ENCODE measurements at places on chromosomes 13 and 19.

GRCh38 chr19:33396701-33397535, 23.4 kb downstream of the CEBPG start:
- no peak for DNase-seq

- DNase-seq, result peak; percentile 75
Observed at GRCh38 chr13:63855457-63856118, 2439.9 kb upstream of the PCDH20 start.

DNA sequence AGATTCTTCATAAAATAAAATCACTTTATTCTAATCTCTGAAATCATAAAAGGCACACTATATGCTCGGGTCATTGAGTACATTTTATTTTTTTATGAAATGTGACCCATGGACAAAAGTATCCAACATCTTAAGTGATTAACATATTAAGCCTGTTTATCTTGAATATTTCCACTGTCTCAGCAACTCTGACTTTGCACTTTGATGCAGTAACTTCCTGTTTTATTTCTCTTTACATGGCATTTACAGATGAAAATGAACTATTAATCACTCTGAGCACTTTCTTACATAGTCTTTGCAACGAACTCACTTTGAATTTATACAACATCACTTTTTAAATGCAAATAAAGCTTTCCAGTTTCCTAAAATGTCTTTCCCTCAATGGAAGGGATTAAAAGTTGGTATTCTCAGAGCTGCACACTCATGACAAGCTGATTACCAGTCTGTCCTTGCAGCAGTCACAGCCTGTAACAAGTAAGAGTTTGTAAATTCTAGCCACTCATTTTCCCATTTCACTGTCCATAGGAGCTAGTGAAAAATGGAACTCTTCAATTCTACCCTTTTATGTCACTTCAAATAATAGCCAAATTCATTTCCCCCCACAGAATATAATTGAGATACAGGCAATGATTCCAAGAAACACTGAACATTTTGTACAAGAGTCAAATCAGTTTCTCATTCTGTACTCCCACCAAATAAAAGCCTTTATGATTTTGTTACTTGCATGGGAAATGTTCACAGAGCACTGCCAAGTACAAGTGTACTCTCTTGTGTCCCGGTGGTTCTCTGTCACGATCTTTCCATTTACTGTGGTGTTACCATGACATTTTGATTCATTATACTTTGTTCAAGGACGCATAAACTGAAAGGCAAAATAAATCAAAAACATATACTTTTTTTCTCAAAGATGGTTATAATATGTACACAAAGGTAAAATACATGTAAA, 1968.9 kb downstream of the PCDH9 start:
- DNase-seq, result peak; percentile 14

- no peak for DNase-seq
Observed at GRCh38 chr19:14544047-14544446, 14.7 kb downstream of the TECR start.

DNA sequence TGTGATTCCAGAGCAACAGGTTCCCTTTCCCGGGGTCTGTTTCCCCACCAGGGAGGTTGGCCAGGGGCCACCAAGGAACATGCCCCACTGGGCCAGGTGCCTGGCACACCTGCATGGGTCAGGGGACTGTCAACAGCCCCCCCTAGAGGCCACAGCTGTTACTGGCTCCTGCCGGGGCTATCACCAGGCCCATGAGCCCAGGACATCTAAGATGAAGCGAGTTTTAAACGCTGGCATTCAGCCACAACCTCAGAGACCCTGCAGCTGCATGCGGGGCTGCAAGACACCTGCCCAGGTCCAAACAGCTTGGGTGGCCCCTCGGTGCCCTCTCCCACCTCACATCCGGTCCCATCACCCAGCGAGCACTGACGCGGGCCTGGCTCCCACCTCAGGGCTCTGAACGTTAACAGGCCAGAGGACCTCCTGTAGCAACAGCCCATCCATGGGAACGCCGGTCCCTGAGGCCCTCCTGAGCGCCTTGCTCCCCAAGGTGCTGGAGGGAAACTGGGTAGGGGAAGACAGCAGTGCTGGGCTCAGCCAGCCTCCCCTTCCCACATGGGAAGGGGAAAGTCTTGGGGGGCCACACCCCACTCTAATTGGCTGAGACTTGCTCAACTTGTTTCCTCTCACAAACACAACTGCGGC, 12.0 kb downstream of the KHSRP start:
- DNase-seq, result no peak

GRCh38 chr13:24649688-24650043, 30.5 kb upstream of the ATP12A start:
- no peak for DNase-seq

DNA sequence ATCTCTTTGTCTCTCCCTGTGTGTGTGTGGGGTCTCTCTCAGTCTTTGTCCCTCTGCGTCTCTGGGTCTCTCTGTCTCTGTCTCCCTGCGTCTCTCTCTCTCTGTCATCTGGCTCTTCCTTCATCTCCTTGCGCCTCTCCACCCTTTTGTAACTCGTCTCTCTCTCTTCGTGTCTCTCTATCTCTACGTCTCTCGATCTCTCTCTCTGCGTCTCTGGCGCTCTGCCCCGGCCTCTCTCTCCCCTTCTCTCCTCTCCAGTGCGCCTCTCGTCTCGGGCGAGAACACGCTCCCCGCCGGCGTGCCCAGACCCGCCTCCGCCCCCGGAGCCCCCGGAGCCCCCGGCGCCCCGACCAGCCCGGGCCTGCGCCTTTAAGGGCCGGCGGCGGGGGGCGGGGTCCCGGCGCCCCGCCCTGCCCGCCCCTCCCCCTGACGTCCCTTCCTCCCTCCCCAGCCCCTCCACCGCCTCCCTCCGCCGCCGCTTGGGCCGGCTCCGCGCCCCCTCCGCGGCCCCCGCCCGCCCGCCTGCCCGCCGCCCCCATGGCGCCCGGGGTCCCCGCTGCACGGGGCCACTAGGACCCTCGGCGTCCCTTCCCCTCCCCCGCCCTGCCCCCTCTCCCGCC, at the start of gene MARK4:
MARK4 (plus strand) TSS at position 440 of the 620 bp plus-strand sequence. CDS start 318 bp downstream, outside the sequence.
- peak; percentile 45 for DNase-seq

DNA sequence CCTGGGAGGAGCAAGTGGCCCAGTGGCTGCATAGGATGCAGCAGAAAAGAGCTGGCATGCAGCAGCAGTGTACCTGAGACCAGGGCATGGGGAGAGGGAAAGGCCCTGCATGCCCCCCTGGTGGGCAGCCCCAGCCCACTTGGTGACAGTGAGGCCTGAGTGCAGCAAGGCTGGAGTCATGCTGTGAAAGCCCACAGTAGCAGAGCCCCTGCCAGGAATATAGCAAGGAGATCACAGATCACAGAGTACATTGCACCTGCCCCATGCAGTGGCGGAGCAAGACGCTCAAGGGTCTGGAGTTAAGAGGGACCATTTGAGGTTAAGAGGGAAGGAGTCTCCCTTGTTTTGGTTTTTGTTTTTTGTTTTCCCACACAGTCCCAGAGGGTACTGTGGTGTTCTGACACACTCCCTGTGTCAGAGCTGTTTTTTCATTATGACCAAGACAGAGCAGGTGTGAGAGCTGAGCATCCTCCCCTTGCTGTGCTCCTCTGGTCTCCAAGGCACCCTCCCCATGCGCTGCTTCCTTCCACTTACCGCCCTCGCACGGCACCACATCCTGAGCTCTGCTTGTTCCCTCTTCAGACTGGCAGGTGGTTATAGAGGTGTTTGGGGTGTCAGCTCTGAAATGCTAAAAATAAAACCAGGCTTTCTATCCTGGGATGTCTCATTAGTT, 85.0 kb upstream of the UBL3 start:
- DNase-seq, result no peak

GRCh38 chr13:85828094-85828684, 29.0 kb upstream of the SLITRK6 start:
- DNase-seq, result peak; percentile 19

GRCh38 chr19:3765121-3765520, 2.6 kb downstream of the MRPL54 start:
- DNase-seq, result no peak

GRCh38 chr19:13982773-13983172, 23.3 kb downstream of the RFX1 start:
- no peak for DNase-seq

GRCh38 chr13:26943748-26944147, 183.2 kb upstream of the GPR12 start:
- DNase-seq, result no peak

DNA sequence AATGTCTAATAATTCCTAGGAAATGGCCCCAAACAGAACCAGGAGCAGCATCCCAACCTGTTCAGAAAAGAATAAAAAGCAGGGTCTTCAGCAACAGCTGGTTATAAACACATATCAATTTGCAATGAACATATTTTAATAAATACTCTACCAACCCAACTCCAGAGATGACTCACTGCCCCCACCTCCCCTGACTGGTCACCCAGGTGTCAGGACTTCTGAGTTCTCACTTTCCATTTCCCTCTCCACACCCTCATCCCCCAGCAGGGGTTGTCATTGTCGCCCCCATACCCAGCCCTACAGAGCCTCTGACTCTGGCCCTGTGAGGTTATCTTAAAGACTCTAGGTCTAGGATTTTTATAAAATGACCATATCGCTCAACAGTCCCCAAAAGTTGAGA, 6.9 kb downstream of the SERPINE3 start:
- no peak for DNase-seq

DNA sequence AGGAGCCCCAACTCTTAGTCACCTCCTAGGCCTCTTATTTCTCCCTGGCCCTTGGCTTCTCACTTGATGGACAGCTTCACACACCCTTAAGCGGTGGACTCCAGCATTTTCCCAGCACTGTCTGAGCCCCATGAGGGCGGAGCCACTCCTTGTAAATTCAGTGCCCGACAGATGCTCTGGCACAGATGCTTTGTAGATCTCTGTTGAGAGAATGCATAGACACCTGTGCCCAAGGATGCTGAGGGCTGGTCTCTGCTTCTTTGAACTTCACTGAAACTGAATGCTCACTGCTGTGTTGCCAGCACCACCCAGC, 3.3 kb downstream of the SYCN start:
- no peak for DNase-seq

GRCh38 chr19:32241306-32241705, 104.1 kb upstream of the ZNF507 start:
- no peak for DNase-seq

GRCh38 chr19:5700455-5701092, 10.5 kb downstream of the RPL36 start:
- no peak for DNase-seq

DNA sequence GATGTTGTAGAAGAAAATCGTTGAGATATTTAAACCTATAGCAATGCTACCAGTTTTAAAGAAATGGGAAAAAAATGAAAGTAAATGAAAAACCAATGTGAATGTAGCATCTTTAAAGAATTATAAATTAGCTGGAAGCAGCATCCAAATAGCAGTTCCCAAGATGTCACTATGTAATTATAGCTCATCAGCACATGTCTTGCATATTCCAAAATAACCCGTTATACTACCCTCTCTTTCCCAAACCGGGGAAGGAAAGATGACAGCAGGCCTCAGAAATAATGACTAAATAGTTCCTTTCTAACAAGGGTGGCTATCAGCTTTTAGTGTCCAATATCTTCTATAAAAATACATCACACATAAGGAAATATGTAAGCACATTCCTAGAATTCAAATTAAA, 140.5 kb downstream of the FGF14 start:
- DNase-seq, result no peak

DNA sequence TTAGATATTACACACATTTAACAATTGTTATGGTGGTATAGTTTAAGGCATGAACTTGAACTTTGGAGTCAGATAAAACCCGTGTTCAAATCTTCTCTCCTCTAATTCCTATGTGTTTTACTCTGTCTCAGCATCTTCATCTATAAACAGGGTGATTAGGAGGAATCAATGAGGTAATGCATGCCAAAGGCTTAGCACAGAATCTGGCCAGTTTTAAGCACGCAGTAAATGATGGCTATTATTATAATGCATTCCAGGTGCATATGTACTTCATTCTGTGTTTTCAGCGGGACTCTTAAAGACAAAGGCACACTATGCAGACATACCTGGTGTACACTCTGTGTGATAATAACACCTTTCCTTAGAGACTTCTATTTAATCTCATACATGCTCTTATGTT, 88.0 kb upstream of the FRY start:
- DNase-seq, result no peak

- DNase-seq, result no peak
Observed at GRCh38 chr13:64937302-64937701, 2292.8 kb downstream of the PCDH9 start.

GRCh38 chr13:73520566-73521289, 461.9 kb downstream of the KLF5 start:
- DNase-seq, result no peak

- no peak for DNase-seq
Observed at GRCh38 chr19:39144290-39145071, 18.9 kb downstream of the PAK4 start.

DNA sequence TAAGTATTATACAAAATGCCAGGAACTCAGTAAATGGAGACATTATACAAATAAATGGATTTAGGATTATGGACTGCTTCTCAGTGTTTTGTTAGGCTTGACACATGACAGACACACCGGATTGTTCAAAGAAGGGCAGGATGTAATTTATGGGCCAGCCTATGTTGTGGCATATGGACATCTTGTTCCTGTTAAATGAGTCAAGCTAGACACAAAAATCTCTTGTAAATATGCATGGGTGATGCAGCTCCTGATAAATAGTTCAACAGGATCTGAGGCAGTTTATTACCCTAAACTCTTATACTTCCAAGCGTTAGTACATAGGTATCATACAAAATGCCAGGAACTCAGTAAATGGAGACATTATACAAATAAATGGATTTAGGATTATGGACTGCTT, 502.3 kb downstream of the TBC1D4 start:
- no peak for DNase-seq

GRCh38 chr19:7500811-7501450, 12.1 kb upstream of the PEX11G start:
- DNase-seq, result peak; percentile 66

- peak; percentile 28 for DNase-seq
Observed at GRCh38 chr13:108102771-108103170, 112.6 kb downstream of the LIG4 start.

DNA sequence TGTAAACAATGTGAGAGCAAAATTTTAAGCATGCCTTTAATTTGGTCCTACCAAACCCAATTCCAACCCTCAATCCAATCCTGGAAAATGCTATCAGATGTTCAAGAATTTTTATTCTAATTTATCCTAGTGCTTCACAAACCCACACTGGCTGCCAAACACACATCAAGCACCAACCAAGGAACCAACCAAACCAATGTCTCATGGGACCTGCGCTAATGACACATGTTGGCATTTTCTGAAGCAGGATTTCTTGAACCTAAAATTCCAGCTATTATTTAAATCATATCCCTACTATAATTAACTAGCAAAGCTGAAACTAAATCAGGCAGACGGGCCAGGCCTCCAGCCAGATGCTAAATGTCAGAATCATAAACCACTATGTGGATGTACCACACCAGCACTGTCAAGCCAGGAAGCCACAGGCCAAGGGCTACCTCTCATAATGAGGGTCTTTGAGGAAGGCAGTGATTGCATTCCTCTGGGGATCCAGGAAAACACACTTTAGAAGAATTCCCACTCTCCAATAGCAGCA, 5.8 kb downstream of the LATS2 start:
- DNase-seq, result no peak

- no peak for DNase-seq
Observed at GRCh38 chr13:48403913-48404312, 9.0 kb downstream of the LPAR6 start.

GRCh38 chr19:49333811-49334288, 1.4 kb upstream of the CD37 start:
- no peak for DNase-seq

All from iris pigment epithelial cell (primary cell).